Amygdala (tissue), 56 donors: ENCODE measurements at places on chromosomes 7 and 10.

DNA sequence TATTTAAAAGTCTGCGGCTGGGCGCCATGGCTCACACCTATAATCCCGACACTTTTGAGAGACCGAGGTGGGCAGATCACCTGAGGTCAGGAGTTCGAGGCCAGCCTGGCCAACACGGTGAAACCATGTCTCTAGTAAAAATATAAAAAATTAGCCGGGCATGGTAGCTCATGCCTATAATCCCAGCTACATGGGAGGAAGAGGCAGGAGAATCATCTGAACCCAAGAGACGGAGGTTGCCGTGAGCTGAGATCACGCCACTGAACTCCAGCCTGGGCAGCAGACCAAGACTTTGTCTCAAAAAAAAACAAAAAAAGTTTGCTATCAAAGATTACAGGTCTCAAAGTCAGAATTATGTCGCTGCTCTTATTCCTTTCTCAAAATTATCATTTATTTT lies 55.5 kb downstream of the HIBADH start:
- DNase-seq, result no peak

GRCh38 chr7:41788556-41788955 lies 85.7 kb upstream of the INHBA start:
- no peak for DNase-seq

DNA sequence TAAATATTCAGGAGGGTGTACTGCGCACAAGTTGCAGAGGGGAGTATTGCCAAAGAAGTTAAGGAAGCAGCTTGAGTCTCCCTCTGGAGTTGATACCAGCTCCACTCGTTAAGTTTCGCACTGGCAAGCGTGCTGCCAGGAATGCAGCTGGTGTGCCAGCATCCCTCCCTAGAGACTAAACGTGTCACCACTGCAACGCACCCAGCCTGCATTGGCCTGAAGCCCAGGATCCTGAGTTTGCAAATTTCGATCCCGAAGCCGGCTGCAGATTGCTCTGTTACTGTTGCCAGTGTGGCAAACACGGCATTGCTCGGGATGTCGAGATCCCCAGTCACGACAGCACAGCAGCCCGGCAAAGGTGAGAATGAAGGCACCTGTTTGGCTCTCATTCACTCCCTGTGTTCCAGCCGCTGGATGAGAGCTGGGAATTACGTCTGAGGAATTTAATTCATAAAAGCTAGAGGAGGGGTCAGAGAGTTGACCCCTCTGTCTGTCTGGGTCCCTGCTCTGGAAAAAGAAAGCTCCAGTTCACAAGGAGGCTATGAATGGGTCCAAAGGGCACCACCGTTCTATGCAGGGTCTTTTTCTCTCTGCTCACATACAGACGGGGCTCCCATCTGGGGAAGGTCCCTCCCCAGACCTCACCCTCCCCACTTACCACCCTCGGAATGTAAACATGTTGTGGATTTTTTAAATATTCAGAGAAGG lies 61.0 kb downstream of the NRP1 start:
- peak; percentile 18 for DNase-seq

DNA sequence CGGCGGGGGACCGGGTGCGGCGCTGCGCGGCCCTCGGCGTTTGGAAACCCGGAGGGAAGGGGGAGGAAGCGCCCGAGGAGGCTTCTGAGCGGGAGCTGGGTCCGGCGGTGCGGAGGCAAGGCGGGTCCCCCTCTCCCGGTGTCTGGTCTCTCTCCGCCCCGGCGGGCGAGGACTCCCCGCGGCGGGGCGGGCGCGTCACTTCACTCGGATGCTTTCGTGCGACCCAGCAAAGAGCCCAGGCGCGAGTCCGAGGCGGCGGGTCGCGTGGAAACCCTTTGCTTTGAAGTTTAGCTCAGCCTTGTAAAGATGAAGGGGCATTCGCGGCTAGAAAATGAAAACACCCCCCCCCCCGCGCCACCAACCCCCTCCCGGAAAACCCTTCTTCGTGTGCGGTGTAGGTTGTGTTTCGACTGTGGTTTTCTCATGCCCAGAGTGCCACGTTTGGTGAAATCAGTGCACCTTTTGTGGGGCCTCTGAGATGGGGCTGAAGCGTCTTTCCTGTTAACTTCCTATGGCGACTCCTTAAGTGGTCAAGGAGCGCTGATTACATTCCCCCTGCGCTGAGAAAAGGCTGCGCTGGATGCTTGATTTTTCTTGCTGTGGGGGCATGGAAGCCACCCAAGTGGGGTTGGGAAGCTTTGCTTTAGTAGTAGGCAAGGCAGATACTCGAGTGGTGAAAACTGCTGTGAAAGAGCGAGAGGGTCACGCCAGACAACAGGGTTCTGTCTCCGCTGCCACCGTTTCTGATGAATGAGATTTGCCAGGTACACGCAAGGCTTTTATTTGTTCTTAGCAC lies 876 bp downstream of the GNAI1 start:
- DNase-seq, result no peak

DNA sequence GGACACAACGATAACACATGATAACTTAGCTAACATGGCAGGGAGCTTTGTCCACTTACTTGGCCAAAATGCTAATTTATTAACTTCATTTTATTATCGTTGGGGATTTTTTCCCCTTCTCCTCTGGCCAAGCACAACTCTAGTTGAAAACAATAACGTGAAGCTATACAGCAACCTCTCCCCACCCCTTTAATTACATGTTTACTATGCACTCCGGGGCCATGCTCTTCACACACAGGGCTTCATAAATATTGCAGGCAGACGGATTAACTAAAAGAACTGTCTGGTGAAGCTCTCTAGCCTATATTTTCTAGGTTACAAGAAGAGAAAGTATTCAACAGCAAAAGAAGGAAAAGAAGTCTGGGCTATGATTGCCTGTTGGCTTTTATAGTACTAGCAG lies 51.7 kb downstream of the XRCC2 start:
- DNase-seq, result no peak

DNA sequence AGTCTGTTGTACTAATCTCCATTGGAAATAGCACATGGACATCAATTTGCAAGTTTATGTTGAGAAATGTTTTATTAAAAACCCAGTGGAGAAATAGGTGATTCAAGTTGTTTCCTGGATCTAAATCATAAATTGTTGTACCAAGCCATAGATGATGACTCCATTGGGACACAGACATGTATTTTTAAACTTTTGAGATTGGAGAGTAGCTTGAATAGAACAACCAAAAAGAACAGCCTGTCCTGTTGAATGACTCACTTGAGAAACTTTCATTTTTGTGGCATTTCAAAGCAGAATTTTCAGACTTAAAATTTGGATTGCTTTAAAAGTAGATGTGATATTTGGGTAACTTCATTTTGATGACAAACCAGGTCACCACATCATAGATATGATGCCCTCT lies 197.5 kb downstream of the GPAM start:
- no peak for DNase-seq

DNA sequence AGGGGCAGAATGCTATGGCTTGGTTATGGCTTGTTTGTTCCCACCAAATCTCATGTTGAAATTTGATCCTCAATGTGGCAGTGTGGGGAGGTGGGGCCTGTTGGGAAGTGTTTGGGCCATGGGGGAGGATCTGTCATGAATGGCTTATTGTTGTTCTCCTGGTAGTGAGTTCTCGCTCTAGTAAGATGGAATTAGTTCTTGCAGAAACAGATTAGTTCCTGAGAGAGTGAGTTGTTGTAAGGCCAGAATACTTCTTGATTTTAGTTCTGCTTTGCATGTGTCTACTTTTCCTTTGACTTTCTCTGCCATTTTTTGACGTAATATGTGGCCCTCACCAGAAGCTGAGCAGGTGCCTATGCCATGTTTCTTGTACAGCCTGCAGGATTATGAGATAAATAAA lies 188.2 kb downstream of the KIF20B start:
- no peak for DNase-seq

DNA sequence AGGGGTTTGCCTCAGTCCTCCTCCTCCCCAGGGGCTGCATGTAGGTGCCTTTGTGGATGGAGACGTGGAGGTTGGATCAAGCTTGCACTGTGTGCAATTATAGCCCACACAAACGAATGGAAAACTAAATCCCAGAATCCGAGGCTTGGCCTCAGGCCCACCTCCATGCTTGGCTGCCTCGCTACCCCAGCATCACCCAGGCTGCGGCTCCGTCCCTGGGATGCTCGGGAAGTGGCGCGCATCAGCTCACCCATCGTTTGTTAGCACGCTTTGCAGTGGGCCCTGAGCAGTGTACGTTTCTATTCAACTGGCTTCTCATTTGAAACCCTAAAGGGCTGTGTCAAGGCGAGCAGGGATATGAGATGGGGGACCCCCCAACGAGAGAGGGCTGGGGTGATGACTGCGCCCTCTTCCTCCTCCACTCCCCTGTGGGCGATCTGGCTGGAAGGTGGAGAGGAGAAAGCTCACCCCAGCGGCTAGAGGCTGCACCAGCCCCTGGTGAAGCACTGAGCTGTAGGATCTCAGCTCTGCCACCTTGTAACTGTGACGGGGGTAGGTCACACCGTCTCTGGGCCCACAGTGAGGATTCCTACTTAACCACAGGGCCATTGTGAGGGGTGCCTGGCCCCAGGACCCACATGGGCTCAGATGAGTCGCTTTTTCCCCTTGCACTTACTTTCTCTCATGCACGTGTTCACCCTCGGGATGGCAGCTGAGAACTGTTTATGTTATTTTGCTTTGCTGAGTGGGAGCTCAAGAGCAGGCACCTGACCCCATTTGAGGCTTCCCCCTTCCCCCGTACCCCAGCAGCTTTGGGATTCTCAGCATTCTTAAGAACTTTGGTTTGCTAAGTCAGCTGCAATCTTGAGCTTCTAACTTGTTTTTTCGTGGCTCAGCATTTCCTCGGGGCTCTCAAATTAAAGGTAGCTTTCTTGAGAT lies 12.7 kb upstream of the BTBD16 start:
- DNase-seq, result no peak

DNA sequence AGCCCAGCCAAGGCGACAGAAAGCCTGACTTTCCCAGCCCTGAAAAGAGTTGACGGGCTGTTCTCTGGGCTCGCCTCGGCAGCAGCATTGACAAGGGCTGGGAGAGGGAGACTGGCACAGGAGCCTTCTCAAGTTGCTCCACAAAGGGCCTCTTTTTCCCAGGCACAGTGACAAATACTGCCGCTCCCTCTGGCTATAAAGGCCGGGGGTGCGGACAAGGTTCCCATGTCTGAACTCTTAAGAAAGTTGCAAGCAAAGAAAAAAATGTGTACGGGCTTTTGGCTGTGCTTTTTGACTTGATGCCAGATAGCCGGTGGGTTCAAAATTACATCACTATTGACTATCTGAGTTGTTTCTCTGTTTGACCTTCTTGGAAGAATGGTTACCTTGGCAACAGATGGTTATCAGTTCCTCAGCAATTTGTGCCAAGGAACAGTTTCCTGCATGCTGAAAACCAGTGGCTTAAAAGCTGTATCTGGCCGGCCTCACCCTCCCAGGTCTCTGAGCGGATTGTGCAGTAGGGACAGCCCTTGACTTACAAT lies 115.9 kb upstream of the EEPD1 start:
- DNase-seq, result no peak

- no peak for DNase-seq
Observed at GRCh38 chr10:26499426-26499825, 61.3 kb downstream of the APBB1IP start.

DNA sequence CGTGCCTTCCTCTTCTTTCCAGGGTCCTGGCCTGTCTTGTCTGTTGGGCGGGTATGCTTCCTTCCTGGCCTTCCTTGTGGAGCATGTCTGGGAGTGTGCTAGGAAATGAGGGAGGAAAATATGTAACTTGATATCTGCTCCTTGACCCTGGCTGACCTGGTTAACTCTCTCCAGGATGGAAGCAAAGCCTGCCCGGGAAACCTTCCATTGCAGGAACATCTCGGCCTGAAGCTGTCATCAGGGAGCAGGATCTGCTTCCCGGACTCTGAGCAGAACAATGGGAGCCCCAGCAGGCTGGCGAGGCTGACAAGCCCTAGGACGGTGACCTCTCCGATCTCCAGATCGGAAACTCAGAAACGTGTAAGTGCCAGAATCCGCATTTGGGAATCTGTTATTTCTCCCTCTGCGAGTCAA lies 340.3 kb downstream of the FRMD4A start:
- no peak for DNase-seq

DNA sequence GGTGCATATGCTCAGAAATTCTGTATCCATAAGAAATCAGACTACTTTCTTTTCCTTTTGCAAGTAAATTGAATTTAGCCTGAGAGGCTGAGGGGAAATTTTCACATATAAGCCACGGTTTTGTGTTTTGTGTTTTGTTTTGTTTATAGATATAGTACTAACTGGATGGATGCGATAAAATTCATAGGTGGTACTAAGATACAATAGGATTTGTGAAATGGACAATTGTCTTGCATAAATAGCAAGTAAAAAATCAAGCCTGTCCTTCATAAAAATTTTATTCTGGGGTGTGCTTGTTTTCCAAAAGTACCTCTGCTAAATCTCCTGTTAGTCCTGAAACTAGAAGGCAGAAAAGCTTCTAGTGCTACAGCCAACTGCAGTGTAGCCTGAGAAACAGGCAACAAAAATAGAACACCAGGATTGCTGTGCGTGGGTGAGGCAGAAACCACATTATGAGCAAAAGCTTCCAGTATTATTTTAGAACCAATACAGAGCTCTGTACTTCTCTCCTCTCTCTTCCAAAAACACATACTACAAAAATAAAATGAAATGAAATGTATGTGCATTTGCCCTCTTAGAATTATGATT lies 634 bp upstream of the HDAC9 start:
- no peak for DNase-seq
